Mammary microvascular endothelial cell (primary cell): ENCODE measurements at places on chromosomes 1 and 21. TPM values are rescaled to one million over a fixed set of nuclear protein-coding genes. Genes with fewer than 3 reads are reported as not detected.

Gene TMEM82
- total RNA-seq, result not detected in 2 replicates

Gene GBP6
- total RNA-seq, result not detected in 2 replicates

Gene DCST2
- total RNA-seq, result not detected in 2 replicates

Gene CIART
- 0.60 and 1.1 TPM in 2 replicates for total RNA-seq

Gene EBNA1BP2
- 216 and 245 TPM in 2 replicates for total RNA-seq

Gene PTGS2
- 4.6 and 4.9 TPM in 2 replicates for total RNA-seq

Gene HAO2
- not detected in 2 replicates for total RNA-seq

Gene CD84
- total RNA-seq, result not detected in 2 replicates

Gene GBP5
- 0.27 and 0.84 TPM in 2 replicates for total RNA-seq

Gene INTS11
- total RNA-seq, result 83.0 and 98.9 TPM in 2 replicates

Gene GJA5
- 0.59 and 1.7 TPM in 2 replicates for total RNA-seq

Gene CAPN8
- total RNA-seq, result not detected in 2 replicates

Gene CELA2A
- total RNA-seq, result not detected in 2 replicates

Gene PLA2G2A
- not detected in 2 replicates for total RNA-seq

Gene ZNF695
- 2.0 and 4.4 TPM in 2 replicates for total RNA-seq

Gene WNT2B
- total RNA-seq, result 0.59 and 0.73 TPM in 2 replicates

Gene ZFP69B
- 3.9 and 4.7 TPM in 2 replicates for total RNA-seq

Gene C1QTNF12
- total RNA-seq, result 0.25 and 0.27 TPM in 2 replicates

Gene KCNJ10
- total RNA-seq, result not detected in 2 replicates

Gene ZNF593OS
- 0.33 TPM in 1 of 2 replicates, not detected in the other for total RNA-seq

Gene EXO1
- 13.9 and 14.2 TPM in 2 replicates for total RNA-seq

Gene CFHR1
- total RNA-seq, result not detected in 2 replicates

Gene PRDM2
- total RNA-seq, result 8.3 and 9.5 TPM in 2 replicates

Gene TBX15
- 0.20 and 0.49 TPM in 2 replicates for total RNA-seq

Gene RGS8
- not detected in 2 replicates for total RNA-seq

Gene SH3D21
- total RNA-seq, result 0.40 and 0.64 TPM in 2 replicates

Gene SAMD13
- total RNA-seq, result 2.7 and 2.9 TPM in 2 replicates

Gene C1orf116
- 0.07 TPM in 1 of 2 replicates, not detected in the other for total RNA-seq

Gene COL6A2
- 2.7 and 2.8 TPM in 2 replicates for total RNA-seq

Gene OR10Z1
- not detected in 2 replicates for total RNA-seq
